Testis (tissue), 5 donors: ENCODE measurements at places on chromosomes 1 and 21. TPM values are rescaled to one million over a fixed set of nuclear protein-coding genes. Genes with fewer than 3 reads are reported as not detected.

DNA sequence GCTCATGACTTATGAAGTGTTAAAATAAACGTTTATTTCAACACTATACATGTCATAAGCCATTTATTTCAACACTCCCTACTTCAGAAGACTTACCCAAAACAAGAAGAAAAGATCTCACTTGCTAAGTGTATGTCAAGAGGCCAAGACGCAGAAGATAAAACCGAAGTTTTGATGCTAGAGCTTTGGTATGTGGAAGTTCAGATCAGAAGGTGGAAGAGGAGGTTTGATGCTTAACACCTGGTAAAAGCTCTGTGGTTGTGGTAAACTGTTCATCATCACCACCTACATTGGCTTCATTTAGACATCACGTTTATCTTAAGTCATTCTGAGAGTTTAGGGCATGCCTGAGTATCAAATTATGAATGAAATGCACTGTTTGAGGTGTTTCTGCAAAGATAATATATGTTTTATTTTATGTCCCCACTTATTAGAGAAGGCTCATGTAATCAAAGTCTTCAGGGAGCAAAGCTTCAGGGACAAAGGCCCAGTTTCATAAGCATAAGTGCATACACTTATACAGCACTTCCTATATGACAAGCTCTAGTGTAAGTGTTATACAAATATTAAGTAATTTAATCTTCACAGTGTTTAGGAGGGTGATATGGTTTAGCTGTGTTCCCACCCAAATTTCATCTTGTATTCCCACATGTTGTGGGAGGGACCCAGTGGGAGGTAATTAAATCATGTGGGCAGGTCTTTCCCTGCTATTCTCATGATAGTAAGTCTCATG is 533.3 kb downstream of the PTBP2 start:
- H3K36me3 ChIP-seq: no peaks in the 10 kb centered on the region
- H3K4me3 ChIP-seq: no peak overlapping the region
- no peaks in the 10 kb centered on the region for H3K4me1 ChIP-seq
- DNase-seq: no peak
- no peak overlapping the region for H3K27ac ChIP-seq

GRCh38 chr1:181718034-181718433 is 234.7 kb downstream of the CACNA1E start:
- no peaks in the 10 kb centered on the region for H3K27me3 ChIP-seq
- no peaks in the 10 kb centered on the region for H3K36me3 ChIP-seq
- H3K4me3 ChIP-seq: no peak overlapping the region

- no peaks in the 10 kb centered on the region for H3K36me3 ChIP-seq
- peaks cover 12% of the 10 kb centered on the region for H3K4me1 ChIP-seq
- H3K27ac ChIP-seq: peak overlapping the region; percentile 86
- DNase-seq: no peak
- H3K4me3 ChIP-seq: peak overlapping the region; percentile 97
- no peaks in the 10 kb centered on the region for H3K27me3 ChIP-seq
These were observed 941 bp upstream of the C1orf21 start for GRCh38 chr1:184385865-184386311.

GRCh38 chr1:113488576-113489177 is 98.4 kb downstream of the MAGI3 start:
- no peaks in the 10 kb centered on the region for H3K36me3 ChIP-seq
- no peaks in the 10 kb centered on the region for H3K27me3 ChIP-seq
- H3K27ac ChIP-seq: no peak overlapping the region
- DNase-seq: no peak

DNA sequence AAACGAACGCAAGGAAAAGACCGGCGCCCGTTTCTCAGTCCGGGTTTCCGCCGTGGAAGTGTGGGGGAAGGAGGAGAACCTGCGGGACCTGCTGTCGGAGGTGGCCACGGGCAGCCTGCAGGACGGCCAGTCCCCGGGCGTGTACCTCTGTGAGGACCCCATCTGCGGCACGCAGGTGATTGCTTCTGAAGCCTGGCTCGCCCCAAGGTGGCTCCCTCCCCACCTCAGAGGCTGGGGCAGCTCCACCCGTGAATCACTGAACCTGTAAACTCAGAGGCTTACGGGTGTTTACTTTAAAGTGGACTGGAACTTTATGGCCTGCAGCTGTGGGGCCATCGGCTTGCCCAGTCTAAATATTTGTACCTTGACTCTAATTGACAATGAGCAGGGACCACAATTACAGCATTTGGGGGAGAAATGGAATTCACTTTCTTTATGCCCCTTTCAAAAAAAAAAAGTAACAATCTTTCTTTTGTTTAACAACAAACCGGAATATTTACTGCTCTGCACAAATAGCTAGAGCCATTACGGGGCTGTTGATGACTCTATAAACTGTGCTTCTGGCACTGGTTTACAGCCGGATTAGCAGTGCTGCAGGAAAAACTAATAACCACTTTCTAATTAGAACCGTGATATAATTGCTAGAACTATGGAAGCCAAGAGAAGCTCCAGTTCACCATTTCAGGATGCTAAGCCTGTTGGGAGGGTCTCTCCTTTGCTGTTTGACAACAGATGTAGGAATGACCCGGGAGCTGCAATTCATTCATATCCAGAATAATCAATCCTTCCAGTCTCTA is 454.8 kb downstream of the KIF26B start:
- no peaks in the 10 kb centered on the region for H3K36me3 ChIP-seq
- H3K4me3 ChIP-seq: no peak overlapping the region
- no peaks in the 10 kb centered on the region for H3K4me1 ChIP-seq
- no peaks in the 10 kb centered on the region for H3K27me3 ChIP-seq
- DNase-seq: no peak

GRCh38 chr1:40986328-40986783 is 6.9 kb downstream of the CTPS1 start:
- peak overlapping the region; percentile 71 for H3K27ac ChIP-seq
- no peaks in the 10 kb centered on the region for H3K36me3 ChIP-seq
- no peaks in the 10 kb centered on the region for H3K27me3 ChIP-seq
- DNase-seq: no peak

DNA sequence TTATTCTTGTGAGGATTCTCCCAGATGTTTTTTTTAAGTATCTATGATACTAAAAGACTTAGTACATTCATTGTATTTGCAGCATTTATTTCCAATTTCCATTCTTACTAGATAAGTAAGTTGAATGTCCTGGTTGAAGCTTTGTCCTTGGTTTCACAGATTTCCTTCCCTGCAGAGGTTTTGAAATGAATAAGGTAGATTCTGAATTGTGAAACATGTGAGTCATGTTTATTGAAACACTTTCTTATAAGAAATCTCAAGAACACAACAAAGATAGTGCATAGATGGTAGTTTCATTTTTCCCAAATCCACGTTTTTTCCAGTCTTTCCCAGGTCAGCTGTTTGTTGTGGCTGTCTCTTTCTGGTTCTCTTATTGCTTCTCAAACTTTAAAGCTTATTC is 24.8 kb downstream of the GABPA start:
- no peak overlapping the region for H3K4me3 ChIP-seq
- no peaks in the 10 kb centered on the region for H3K27me3 ChIP-seq
- no peak for DNase-seq
- no peak overlapping the region for H3K27ac ChIP-seq
- H3K4me1 ChIP-seq: no peaks in the 10 kb centered on the region
- H3K36me3 ChIP-seq: no peaks in the 10 kb centered on the region

- no peaks in the 10 kb centered on the region for H3K27me3 ChIP-seq
- peaks cover 6% of the 10 kb centered on the region for H3K4me1 ChIP-seq
- H3K4me3 ChIP-seq: no peak overlapping the region
- H3K36me3 ChIP-seq: no peaks in the 10 kb centered on the region
- DNase-seq: no peak
- H3K27ac ChIP-seq: no peak overlapping the region
These were observed 122.2 kb upstream of the BARHL2 start for GRCh38 chr1:90839323-90839722.

- H3K27me3 ChIP-seq: no peaks in the 10 kb centered on the region
- H3K4me1 ChIP-seq: peaks cover 7% of the 10 kb centered on the region
- H3K36me3 ChIP-seq: no peaks in the 10 kb centered on the region
These were observed 253.8 kb downstream of the LTN1 start for GRCh38 chr21:28738882-28739281.

GRCh38 chr1:13228343-13228781 is 2.4 kb upstream of the PRAMEF18 start:
- no peaks in the 10 kb centered on the region for H3K27me3 ChIP-seq
- no peak overlapping the region for H3K27ac ChIP-seq
- no peak overlapping the region for H3K4me3 ChIP-seq
- no peaks in the 10 kb centered on the region for H3K4me1 ChIP-seq
- H3K36me3 ChIP-seq: no peaks in the 10 kb centered on the region

DNA sequence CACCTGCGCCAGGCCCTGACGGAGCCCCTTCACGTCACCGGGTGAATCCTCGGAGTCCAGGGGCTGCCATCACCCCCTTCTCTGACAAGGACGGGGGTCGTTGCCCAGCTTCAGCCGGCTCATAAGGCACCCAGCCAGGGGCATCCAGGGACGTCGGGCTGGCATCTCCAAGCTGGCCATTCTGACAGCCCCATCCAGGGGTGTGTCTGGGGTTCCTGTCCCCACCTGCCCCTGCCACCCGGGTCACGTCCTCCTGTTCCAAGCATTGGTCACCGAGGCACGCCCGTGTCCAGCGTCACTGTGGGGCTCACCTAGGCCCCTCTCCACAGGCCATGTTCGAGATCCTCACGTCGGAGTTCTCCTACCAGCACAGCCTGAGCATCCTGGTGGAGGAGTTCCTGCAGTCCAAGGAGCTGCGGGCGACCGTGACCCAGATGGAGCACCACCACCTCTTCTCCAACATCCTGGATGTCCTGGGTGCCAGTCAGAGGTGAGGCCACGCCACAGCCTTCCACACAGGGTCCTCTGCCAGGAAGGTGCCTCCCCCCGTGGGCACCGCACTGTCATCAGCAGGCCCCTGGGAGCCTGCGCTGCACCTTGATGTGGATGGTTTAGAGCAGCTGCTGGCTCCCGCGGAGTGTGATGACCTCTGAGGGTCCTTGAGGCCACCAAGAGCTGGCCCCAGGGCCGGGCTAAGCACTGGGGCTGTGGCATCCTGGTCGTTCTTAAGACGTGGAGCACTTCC is 14.8 kb downstream of the ARHGEF16 start:
- no peak overlapping the region for H3K27ac ChIP-seq
- no peaks in the 10 kb centered on the region for H3K27me3 ChIP-seq
- H3K36me3 ChIP-seq: no peaks in the 10 kb centered on the region

- H3K4me3 ChIP-seq: no peak overlapping the region
- H3K27ac ChIP-seq: peak overlapping the region; percentile 53
- no peaks in the 10 kb centered on the region for H3K4me1 ChIP-seq
- DNase-seq: no peak
- H3K27me3 ChIP-seq: no peaks in the 10 kb centered on the region
These were observed 17.2 kb upstream of the SLAMF6 start for GRCh38 chr1:160539990-160540858.

- H3K36me3 ChIP-seq: no peaks in the 10 kb centered on the region
- H3K4me1 ChIP-seq: peaks cover 4% of the 10 kb centered on the region
- no peaks in the 10 kb centered on the region for H3K27me3 ChIP-seq
- no peak overlapping the region for H3K27ac ChIP-seq
- no peak overlapping the region for H3K4me3 ChIP-seq
These were observed 58.6 kb downstream of the ATP5PO start for GRCh38 chr21:33856893-33857527.

DNA sequence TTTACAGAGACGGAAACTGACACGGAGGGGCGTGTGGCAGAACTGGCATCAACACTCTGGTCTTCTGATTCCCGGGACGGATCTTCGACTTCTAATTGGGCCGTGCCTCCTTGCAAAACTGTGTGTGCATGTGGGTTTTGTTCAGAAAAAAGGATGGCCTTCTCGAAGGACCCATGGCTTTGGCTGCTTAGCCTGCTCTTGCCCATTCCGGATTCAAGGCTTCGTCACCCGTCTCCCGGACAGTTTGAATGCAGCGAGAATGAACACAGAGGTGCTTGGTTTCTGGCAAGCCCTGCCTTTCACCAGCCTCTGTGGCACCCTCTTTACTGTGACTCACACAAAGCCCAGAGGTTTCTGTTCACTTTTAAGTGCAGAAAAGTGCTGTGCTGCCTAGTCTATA is 120.1 kb downstream of the PRDM2 start:
- no peaks in the 10 kb centered on the region for H3K36me3 ChIP-seq
- no peak overlapping the region for H3K4me3 ChIP-seq
- no peaks in the 10 kb centered on the region for H3K27me3 ChIP-seq
- peak; percentile 7 for DNase-seq

DNA sequence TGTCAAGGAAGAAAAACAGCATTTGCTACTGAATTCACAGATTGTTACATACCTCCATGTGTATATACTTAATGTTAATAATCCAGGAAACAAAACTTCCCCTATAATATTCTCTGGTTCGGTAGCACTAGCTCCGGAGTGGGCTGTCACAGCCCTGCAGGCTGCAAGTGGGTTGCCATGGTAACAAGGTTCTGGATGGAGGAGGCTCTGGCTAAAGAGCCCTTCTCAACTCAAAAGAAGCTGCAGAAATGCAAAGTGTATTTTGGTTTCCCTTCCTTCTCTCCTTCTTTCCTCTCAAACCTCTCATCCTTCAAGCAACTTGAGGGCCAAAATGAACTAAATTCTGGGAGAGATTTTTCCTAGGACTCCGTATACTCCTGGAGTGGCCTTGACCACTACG is 45.2 kb downstream of the ASTN1 start:
- no peaks in the 10 kb centered on the region for H3K27me3 ChIP-seq
- DNase-seq: no peak
- H3K4me3 ChIP-seq: no peak overlapping the region
- no peaks in the 10 kb centered on the region for H3K36me3 ChIP-seq
- H3K4me1 ChIP-seq: no peaks in the 10 kb centered on the region

GRCh38 chr1:54404263-54404662 is 1.9 kb downstream of the SSBP3 start:
- peak overlapping the region; percentile 53 for H3K27ac ChIP-seq
- H3K27me3 ChIP-seq: no peaks in the 10 kb centered on the region
- H3K4me3 ChIP-seq: peak overlapping the region; percentile 69
- H3K36me3 ChIP-seq: no peaks in the 10 kb centered on the region
- DNase-seq: no peak
- peaks cover 46% of the 10 kb centered on the region for H3K4me1 ChIP-seq

DNA sequence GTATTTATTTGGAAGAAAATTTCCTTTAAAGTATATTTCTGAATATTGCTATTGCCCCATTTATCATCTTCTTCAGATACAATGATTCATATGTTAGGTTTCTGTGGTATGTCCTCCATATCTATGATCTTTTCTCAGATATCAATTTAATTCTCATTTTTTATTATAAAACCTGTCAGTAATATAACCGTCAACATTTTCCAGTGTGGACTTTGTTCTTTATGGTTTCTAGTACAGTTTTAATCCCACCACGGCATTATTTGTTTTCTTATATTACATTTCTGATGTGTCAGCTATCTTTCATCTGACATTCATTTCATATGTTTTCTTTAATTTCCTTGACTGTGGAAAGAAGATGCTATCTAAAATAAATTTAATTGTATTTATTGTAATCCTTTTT is 97.9 kb downstream of the PLPPR5 start:
- no peaks in the 10 kb centered on the region for H3K4me1 ChIP-seq
- no peak overlapping the region for H3K4me3 ChIP-seq
- H3K27ac ChIP-seq: no peak overlapping the region
- H3K36me3 ChIP-seq: no peaks in the 10 kb centered on the region

GRCh38 chr1:25338986-25339385 is 852 bp downstream of the TMEM50A start:
- peak overlapping the region; percentile 92 for H3K27ac ChIP-seq
- H3K4me3 ChIP-seq: peak overlapping the region; percentile 98
- no peaks in the 10 kb centered on the region for H3K36me3 ChIP-seq
- no peak for DNase-seq

GJA4 gene
- total RNA-seq: 11.9 TPM

MROH7 gene
- 236 TPM for total RNA-seq

NBPF10 gene
- total RNA-seq: 4.0 TPM

CCDC27 gene
- 18.3 TPM for total RNA-seq

SLC16A4 gene
- total RNA-seq: 5.8 TPM

MASP2 gene
- 0.31 TPM for total RNA-seq

SLC19A2 gene
- 26.5 TPM for total RNA-seq

TRABD2B gene
- total RNA-seq: 2.7 TPM

LIPI gene
- 0.74 TPM for total RNA-seq

TMEM269 gene
- total RNA-seq: 1.6 TPM

OLIG2 gene
- not detected for total RNA-seq

KAZN gene
- 12.1 TPM for total RNA-seq
